ENCODE measurements at places on chromosomes 7 and 10.

DNA sequence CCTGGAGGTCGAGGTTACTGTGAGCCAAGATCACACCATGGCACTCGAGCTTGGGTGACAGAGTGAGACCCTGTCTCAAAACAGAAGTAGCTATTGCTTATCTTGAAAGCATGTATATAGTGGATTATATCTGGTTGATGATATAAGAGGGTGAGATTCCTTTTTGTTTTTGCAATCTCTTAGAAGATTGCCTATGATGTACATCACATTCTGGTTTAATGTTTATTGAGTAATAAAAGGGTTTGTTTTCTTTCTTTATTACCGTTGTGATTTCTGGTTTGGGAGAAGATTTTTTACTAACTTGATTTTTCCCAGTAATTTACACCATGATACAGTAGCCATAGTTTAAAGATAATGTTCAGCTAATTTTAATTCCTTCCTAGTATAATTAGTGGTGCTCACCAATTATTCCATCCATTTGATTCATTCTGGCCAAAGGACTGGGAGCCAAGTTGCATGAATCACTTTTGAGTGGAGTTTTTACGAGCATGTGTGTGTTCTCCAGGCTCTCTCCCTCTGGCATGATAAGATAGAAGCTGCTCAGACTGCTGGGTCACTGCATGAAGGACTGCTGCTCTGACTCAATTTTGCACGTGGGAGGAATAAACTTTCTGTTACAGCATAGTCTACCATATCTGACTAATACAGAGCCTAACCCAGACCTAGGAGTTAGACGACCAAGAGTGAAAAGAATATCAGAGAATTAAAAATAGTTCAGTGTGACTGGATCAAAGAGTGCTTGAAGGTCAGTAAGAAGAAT, 13.5 kb upstream of the TSPAN13 start:
- no peak for DNase-seq

DNA sequence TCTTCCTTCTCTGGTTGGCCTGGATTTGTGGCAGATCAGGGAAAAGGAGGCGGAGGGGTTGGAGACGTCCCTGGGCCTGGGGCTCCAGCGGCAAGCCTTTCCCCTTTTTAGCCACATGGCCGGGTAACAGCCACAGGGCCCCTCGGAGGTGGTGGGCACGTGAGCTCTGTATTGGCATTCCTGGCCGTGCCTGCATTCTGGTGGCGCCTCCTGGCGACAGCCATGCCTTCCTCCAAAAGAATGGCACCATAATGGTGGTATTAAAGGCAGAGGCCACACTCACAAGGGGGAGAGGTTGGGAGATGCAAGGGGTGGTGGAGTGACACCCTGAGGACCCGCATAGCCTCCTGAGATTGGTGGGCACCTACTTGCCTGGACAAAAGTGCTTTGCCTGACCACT, 3.0 kb upstream of the AQP1 start:
- DNase-seq, result no peak

- no peak for DNase-seq
These were observed 6.9 kb downstream of the ITPRIP start for GRCh38 chr10:104331208-104331838.

- no peak for DNase-seq
These were observed 49.8 kb upstream of the AKR1E2 start for GRCh38 chr10:4776234-4776638.

DNA sequence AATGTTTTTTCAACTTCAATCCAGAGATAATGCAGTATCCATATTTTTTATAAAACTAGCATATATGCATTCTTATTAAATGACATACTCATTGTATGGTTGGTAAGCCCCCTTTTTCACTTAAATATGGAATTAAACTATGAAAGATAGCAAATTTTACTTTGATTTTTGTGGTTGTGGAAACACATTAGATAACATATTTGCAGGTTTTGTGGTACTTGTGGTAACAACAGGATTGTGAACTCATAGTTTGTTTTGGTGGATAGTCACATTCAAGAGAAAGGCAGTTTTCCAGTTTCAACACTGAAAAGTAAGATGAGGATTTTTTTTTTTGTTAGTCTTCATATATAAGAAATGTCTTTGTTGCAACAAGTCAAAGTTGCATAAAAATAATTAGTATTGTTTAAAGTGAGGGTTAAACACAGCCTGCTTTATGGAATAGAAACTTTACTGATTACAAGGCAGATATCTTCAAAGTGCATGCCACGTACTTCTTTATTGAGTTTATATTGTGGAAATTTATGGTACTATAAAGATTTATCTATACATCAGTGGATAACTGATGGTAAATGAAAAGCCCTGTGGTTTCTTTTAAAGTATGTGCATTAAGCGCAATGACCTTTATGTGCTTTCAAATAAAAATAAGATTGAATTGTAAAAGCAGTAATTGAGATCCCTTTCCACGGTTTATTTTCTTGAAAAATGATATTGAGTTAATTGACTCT, 39.7 kb upstream of the SEMA3D start:
- DNase-seq, result no peak

DNA sequence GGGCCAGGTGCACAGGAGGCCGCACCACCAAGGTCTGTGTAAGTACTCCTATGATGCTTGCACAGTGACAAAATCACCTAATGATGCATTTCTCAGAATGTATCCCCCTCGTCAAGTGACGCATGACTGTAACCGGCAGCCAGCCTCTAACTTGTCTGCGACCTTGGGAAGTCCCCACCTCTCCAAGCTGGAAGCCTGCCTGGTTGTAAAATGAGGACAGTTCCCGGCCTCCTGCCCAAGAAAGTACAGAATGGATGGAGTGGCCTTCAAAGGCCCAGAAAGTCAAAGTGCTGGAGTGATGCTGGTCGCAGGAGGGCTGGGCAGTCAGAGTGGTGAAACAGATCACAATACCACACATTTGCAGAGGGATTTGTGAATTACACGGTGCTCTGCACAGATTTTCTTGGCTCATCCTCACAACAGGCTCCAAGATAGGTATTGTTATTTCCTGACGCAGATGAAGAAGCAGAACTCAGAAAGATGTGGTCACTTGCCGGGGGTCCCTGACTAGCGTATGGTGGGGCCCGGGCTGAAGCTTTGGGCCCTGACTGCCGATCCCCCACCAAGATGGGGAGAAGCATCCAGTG, 22.8 kb downstream of the SPOCK2 start:
- DNase-seq, result no peak

- DNase-seq, result no peak
These were observed 68.4 kb upstream of the ADAM12 start for GRCh38 chr10:126456632-126457031.

DNA sequence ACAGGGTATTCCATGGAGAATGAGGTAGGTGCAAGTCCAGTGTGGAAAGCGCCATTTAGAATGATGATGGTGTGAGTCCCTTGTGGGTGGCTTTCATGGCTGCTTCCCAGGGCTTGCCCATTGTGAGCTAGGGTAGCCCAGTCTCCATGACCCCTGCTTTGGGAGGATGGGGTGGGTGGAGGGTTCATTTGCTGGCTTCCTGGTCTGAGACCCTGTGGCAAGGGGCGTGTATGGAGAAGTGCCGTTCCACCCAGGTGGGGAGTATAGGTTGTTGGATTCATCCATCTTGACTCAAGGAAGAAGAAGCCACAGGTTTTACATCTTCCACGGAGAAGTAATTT, 27.7 kb downstream of the CCM2 start:
- no peak for DNase-seq

- DNase-seq, result no peak
These were observed 587.9 kb downstream of the PHTF2 start for GRCh38 chr7:78386520-78386919.

GRCh38 chr10:85284778-85285770, 956.7 kb downstream of the CCSER2 start:
- no peak for DNase-seq

DNA sequence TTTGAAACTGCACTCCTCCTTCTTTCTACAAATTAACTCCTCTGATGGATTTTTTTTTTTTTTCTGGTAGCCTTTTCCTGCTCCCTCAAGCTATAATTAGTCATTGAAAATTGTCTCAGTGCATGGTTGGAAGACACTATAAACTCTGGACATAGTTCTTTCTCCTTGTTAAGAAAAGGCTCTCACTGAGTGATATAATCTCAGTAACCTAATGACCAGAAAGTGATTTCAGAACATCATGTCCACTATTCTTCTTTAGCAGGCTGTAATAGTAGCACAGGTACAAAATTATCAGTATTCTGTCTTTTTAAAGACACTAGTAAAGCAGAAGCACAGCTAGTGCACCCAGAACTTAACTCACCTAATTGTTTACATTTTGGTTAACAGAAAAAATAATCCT, 752.6 kb upstream of the PHF14 start:
- no peak for DNase-seq

DNA sequence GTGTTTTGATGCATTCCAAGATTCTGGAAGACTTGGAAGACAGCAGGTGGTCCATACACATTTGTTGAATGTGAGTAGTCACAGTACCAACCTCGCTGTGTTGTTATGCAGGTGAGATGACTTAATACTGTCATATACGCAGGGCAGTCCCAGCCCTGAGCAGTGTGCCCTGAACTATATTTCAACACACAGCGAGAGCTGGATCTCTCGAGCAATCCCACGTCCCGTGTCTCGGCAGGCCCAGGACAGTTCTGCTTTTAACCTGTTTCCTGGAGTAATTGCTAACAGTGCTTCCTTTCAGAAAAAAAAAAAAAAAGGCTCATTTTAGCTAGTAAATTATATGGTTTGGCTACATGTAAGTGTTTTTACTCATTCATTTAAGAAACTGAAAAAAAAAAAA, 179.7 kb downstream of the PRKCQ start:
- no peak for DNase-seq

DNA sequence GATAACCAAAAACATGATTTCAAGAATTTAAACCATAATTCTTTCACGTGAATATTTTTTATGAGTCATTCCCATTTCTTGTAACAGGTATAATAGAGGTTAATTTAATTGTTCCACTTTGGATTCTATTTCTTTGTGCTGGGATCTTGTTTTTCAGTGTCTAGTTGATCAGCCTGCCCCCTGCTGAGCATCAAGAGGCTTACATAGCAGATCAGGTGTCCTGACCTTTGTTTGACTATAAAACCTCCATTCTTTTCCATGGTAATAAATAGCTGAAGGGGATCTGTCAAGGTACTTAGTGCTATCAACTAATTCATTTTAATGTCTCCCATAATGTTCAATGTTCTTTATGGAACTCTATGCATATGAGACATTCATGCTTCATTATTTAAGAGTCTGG, 4.9 kb downstream of the COL17A1 start:
- DNase-seq, result no peak
